Nucleus accumbens (tissue), 56 donors: ENCODE measurements at places on chromosomes 6 and 20.

- DNase-seq, result no peak
These were observed 263.8 kb downstream of the HDGFL1 start for GRCh38 chr6:22833191-22833590.

- DNase-seq, result peak; percentile 3
These were observed 41.9 kb downstream of the MTHFD1L start for GRCh38 chr6:150907383-150907782.

DNA sequence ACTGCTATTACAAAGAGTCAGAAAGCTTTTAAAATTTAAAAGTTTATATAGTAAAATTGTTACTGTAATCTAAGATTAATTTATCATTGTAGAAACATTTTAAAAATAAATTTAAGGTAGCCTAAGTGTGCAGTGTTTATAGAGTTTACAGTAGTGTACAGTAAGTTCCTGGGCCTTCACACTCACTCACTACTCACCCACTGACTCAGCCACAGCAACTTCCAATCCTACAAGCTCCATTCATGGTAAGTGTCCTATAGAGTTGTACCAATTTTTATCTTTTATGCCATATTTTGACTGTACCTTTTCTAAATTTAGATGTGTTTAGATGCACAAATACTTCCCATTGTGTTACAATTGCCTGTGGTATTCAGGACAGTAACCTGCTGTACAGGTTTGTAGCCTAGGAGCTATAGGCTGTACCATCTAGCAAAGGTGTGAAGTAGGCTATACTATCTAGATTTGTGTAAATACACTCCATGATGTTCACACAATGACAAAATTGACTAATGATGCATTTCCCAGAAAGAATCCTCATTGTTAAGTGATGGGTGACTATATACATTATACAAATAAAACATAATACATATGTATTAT is 10.2 kb upstream of the TMEM170B start:
- DNase-seq, result no peak

- no peak for DNase-seq
These were observed 10.8 kb downstream of the GCNT2 start for GRCh38 chr6:10531942-10532341.

DNA sequence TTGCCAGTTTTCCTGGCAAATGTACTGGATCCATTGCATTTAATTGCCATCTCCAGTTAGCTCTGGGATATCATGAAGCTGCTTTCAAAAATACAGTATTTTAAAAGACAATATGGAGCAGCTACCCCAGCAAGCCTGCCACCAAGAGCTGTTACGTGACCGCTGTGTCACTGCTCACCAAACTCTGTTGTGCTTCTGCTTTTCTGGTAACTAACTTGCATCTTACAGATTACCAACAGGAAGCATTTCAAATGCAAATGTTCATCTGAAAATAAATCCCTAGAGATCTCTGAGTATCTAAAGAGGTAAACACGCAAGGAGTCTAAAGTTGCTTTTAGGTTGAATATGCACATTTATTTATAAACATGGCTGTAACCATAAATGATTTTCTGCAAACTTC is 1008.3 kb downstream of the KIF16B start:
- no peak for DNase-seq

DNA sequence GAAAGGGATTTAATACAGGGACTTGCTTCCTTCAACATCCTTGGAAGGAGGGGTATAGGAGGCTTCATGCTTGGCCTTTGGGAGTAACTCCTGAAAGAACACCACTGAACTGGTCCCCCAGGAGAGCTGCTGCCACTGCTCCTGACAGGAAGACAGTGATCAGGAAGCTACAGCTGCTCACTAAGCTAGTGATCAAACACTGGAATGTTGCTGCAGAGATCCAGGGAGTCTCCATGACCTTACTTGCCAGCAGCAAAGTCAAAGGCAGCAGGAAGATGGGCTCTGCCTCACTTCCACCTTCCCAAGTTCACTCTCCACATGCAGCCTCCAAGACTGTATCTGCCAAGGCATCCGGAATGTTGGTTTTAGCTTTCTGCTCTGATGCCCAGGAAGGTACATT is 31.8 kb downstream of the PIM1 start:
- no peak for DNase-seq

DNA sequence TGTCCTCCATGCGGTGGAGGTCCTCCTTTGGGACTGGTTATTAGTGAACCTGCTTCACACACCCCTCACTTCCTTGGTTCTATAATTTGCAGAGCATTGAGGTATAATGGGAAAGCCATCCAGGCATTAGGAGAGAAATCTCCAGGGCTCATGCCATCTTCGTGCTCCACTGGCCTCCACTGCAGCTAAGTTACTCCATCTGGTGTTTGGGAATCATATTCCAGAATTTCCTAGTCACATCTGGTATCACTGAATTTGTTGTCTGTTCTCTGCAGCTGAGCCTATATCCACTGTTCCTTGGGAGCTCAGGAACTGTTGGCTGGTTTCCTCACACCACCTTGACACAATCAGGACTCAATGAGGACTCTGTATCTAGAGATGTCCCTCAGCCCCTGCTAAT is 173.0 kb upstream of the TSHZ2 start:
- DNase-seq, result no peak

DNA sequence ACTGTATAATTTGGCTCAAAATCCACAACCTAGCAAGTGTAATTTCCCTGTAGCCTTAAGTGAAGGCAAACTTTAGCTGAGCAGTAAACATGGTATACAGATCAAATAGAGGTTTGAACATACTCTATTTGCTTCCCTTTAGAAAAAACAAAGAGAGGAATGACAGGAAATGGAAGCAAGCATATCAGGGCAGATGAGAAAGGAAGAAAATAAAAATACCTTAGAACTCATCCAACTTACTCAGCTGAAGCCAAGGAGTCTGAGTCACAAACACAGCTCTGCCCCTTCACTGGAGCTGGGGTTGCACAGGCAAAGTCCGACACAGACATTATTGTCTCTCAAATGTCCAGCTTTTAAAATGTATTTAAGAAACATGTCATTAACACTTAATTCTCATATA is 379.9 kb upstream of the IRAK1BP1 start:
- DNase-seq, result no peak

DNA sequence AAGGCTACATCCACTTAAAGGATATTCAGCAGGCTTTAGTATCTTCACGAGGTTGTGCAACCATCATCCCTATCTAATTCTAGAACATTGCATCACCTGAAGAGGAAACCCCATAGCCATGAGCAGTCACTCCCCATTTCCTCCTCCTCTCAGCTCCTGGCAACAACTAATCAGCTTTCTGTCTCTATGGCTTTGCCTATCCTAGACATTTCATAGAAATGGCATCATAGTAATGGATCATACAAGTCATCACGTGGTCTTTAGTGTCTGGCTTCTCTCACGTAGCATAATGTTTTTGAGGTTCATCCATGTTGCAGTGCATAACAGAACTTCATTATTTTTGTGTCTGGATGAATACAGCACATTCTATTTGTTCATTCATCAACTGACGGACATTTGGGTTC is 20.5 kb downstream of the SNAI1 start:
- no peak for DNase-seq

- DNase-seq, result no peak
These were observed 33.4 kb upstream of the RSPO4 start for GRCh38 chr20:1035466-1035865.

DNA sequence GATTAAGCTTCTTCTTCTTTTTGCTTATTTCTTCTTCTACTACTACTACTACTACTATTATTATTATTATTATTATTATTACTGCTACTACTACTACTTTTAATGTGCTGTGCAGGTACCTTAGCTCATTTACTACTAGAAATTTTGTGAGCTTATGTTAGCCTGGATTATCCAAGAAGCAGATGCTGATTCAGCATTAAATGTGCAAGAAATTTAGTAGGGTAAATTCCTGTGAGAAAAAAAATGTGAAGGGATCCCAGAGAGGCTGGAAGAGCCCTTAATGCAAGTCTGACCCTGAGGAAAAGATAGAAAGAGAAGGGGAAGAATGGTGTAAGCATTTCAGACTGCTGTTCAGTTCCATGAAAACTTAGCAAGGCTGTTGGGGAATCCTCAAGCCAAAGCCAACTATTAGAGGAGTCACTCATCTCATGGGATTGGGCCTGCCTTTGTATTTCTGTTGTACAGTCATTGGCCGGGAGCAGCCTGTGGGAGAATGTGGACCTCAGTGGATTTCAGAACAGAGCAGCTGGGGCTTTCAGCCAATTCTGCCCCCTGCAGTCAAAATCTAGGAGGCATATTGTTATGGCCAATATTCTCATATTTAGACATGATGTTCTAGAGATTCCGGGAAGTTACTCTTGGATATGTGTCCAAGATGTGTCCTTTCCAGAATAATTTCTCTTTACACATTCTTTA is 37.2 kb upstream of the TSPYL1 start:
- DNase-seq, result no peak

GRCh38 chr6:116201538-116201937 is 52.3 kb downstream of the TSPYL4 start:
- no peak for DNase-seq

- no peak for DNase-seq
These were observed 5.9 kb upstream of the LPIN3 start for GRCh38 chr20:41334443-41335421.

- DNase-seq, result no peak
These were observed 25.5 kb downstream of the TTBK1 start for GRCh38 chr6:43268782-43269272.

GRCh38 chr6:13474360-13474759 is 13.0 kb downstream of the GFOD1 start:
- no peak for DNase-seq

- no peak for DNase-seq
These were observed 62.9 kb downstream of the GTF2H5 start for GRCh38 chr6:158230967-158231550.

DNA sequence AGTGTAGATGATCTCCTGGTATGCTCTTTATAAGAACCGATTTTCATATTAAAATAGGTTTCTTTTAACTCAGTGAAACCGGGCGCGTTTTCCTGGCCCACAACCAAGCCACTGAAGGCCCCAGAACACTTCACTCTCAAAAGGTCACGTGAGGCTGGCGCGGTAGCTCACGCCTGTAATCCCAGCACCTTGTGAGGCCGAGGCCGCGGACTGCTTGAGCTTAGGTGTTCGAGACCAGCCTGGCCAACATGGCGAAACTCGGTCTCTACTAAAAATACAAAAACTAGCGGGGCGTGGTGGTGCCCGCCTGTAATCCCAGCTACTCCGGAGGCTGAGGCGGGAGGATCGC is 402 bp upstream of the TAF8 start:
- no peak for DNase-seq

GRCh38 chr6:35893246-35893645 is 27.7 kb downstream of the SRPK1 start:
- no peak for DNase-seq

- DNase-seq, result no peak
These were observed 8.9 kb downstream of the RWDD1 start for GRCh38 chr6:116580198-116580597.

DNA sequence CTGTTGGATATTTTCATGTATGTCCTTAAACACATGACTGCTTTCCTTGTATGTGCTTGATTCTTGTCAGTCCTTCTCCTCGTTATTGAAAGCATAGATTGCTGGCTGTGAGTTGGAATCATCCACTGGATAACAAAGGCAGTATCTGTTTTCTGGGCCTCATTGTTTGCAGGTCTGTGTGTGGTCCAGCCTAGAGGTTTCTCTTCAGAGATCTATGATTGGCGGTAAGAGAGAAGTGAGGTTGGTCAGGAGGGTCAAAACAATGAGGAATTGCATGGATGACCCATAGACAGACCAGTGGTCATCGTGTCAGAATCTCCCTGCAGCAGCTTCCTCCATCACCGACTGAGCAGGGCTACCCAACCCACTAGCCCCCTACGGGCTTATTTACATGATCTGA is 915.0 kb downstream of the KIF16B start:
- DNase-seq, result no peak
